ENCODE measurements at places on chromosomes 6 and 20. TPM values are rescaled to one million over a fixed set of nuclear protein-coding genes. Genes with fewer than 3 reads are reported as not detected.

The SRMS gene
- not detected for total RNA-seq

The LY6G6F gene
- not detected for total RNA-seq

The SLC12A5 gene
- total RNA-seq, result 0.53 TPM

The CST4 gene
- total RNA-seq, result not detected

The KHDC1L gene
- total RNA-seq, result 0.58 TPM
